ENCODE measurements at places on chromosomes 3 and 15. TPM values are rescaled to one million over a fixed set of nuclear protein-coding genes. Genes with fewer than 3 reads are reported as not detected.

GRCh38 chr15:63948436-63948835 is 97.8 kb downstream of the DAPK2 start:
- DNase-seq: no peak

DNA sequence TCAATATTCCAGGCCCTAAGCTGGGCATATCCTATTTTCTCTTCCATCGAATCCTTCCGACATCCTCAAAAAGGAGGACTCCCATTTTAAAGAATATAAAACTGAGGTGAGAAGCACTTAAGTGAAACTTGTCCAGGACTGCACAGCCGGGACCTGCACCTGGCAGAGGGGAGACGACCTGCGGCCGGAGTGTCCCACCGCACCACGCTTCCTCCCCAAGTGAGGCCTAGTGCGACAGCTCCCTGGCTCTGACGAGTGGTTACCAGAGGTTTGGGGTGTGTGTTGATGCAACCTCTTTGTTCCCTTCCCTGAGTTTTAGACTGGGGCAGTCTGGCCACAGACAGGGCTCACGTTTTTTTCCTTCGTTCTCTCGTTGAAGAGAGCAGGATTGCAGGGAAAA is 24.9 kb upstream of the ATP2B2 start:
- no peak for DNase-seq

DNA sequence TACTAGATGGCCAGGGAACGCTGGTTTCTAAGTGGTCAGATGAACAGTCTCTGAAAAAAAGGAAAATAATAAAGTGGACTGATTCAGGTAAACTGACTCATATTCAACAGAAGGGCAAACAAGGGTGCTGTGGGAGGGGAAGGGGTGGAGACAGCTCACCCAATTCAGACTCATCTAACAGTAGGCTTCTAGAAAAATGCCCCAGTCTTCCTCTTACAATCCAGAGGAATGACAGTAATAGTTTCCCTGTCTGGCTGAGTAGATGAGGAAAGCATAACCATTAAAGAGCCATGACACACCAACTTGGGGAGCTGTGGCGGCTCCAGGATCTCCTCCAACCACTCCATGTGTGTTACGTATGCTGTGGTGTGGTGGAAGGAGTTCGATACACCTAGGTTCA is 231.4 kb upstream of the UMPS start:
- no peak for DNase-seq

- DNase-seq: no peak
Observed at GRCh38 chr3:4978966-4979427, 240 bp upstream of the BHLHE40 start.

DNA sequence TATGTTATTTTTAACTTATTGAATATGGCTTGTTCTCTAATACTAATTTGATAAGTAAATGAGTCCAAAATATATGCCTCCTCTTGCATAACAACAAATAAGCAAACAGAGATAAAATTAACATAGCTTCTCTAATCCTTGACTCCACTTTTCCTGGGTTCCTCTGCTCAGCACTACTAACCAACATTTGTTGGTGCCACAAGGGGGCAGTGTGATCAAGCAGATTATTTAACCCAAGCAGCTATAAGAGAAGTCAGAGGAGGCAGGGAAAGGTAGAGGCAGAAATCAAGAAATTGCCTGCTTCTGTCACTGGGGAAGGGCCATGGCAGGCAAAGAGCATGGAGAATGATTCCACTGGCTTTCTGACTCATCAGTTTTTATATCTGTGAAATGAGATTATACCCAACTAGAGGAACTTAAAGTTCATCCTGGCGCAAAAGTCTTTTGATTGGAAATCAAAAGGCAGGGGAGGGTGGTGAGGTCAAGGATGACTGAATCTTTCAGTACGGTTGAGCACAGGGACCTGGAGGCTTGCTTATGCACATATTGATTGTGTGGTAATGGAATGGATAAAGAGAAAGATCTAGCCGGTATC is 152.2 kb downstream of the IGSF11 start:
- DNase-seq: peak; percentile 87

GRCh38 chr3:40148827-40149226 is 160.7 kb upstream of the EIF1B start:
- DNase-seq: no peak

GRCh38 chr3:102124282-102124681 is 275.0 kb downstream of the NFKBIZ start:
- no peak for DNase-seq

DNA sequence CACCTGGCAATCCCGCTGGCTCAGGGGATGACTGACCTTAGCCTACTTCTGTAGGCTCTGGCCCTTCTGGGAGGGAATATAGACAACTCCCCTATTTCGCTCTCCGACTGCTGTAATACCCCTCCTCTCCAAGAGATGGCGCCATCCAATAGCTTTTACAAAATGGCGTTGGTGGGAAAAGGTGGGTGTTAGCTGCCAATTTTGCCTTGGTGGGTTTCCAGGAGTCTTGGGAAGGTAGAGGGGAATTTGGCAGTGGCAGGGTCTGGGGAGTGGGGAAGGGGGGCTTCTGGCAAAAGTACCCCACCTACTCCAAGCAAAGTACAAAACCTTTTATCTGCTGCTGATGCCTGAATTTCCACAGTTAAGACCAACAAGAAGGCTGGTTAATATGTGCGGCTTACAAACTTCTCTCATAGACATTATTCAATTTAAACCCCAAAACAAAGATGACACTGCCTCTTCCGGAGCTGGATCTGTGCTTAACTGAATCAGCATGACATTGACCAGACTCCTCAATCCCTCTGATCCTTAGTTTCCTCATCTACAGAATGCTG is 62.1 kb downstream of the RASGRF1 start:
- peak; percentile 91 for DNase-seq

GRCh38 chr3:3209057-3209456 is 29.6 kb upstream of the CRBN start:
- DNase-seq: no peak

GRCh38 chr3:126743350-126743749 is 39.3 kb downstream of the CHCHD6 start:
- DNase-seq: no peak

DNA sequence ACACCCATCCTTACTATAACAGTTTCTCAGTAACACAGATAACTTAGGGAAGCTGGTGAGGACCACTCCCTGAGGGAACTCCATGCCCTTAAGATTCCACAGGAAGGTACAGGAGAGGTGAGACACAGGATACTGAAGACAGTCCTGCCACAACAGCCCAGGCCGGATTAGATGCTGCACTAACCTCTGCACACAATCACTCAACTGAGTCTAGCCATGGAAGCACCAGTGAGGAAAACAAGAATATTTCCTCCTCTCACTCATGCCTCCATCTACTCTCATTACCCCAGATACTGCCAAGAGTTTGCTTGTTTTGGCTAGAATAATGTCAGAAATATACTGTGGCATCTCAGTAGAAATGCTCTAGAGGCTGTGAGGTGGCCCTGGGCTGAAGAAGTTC is 3.7 kb downstream of the ANO10 start:
- DNase-seq: no peak

DNA sequence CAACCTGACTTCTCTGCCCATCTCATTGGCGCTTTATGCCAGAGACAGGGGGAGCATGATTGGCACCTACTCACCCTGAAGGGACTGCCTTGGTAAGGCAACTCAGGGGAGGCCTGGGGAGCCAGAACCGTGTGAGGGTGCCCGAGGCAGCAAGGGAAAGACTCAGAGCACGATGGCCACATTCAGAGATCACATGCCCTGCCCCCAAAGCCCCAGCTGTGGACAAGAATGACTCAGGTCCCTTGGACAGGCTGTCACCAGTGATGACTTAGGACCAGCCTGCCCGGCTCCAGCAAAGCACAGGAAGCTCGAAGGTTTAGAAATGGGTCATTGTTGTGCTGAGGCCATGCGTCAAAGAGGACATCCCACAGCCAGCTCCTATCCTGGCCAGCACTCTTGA is 49.1 kb upstream of the LIMD1 start:
- DNase-seq: no peak

DNA sequence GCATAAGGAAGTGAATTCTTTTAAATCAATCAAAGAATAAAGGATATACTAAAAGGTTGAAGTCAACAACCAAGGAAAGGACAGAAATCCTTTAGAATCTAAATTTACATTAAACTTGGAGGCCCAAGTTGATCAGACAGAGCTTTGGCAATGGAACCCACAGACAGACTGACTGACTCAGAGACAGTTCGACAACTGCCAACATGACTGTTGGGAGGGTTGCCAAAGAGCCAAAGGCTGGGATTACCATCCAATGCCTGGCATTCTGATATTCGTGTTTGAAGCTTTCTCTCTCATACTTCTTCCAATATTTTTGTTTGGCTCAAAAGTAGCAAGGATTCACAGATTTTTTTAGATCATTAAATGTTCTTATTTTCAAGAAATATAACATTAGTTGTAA is 406.1 kb downstream of the PLCL2 start:
- no peak for DNase-seq

DNA sequence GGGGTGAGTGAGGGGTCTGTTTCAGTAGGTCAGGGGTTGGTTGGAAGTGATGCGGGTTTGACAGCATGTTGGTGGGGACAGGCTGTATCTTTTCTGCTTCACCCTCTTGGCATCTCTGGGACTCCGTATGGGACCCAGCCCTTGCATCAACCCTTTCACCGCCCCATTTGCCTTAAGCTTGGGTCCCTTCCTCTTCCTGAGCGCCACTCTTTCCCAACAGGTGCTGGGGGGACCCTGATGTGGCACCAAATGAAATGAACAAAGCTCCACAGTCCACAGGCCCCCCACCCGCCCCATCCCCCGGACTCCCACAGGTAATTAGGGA is 1.1 kb downstream of the EIF4G1 start:
- peak; percentile 72 for DNase-seq

DNA sequence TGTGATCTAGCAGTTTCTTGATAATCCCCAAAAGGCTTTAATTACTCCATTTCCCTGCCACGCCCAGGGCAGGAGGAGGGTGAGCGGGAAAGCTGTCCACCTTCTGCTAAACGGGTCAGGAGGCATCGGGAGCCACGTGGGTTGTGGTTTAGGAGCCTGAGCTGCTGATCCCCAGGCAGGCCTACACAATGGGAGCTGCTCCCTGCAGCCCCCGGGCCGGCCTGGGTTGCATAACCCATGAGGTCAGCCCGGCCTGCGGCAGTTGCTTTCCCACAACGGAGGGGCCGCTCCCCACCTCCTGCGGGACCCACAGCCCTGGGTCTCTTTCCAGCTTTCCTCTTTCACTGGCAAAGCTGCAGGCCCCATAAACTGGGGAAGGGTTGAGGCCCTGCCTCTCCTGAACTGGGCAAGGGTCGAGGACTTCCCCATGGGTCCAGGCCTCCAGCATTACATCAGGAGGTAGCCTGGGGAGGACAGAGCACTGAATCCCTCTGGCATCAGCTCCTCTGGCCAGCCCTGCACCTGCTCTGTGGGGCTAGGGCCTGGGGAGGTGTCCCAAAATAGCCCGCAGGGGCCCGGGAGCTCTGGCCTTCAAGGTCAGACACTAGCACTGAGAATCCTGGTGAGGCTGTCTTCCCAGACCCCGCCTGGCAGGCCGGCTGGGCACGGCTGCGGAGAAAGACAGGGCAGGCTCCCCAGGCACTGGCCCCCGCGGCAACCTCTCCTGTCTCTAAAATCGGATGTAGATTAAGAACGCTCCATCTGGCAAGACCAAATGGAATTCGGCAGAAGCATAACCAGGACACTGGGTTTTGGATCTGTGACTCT is 47.3 kb downstream of the ZDHHC19 start:
- DNase-seq: no peak

- no peak for DNase-seq
Observed at GRCh38 chr3:39178553-39178952, 13.8 kb downstream of the XIRP1 start.

- no peak for DNase-seq
Observed at GRCh38 chr15:70748281-70748747, 15.0 kb downstream of the UACA start.

DNA sequence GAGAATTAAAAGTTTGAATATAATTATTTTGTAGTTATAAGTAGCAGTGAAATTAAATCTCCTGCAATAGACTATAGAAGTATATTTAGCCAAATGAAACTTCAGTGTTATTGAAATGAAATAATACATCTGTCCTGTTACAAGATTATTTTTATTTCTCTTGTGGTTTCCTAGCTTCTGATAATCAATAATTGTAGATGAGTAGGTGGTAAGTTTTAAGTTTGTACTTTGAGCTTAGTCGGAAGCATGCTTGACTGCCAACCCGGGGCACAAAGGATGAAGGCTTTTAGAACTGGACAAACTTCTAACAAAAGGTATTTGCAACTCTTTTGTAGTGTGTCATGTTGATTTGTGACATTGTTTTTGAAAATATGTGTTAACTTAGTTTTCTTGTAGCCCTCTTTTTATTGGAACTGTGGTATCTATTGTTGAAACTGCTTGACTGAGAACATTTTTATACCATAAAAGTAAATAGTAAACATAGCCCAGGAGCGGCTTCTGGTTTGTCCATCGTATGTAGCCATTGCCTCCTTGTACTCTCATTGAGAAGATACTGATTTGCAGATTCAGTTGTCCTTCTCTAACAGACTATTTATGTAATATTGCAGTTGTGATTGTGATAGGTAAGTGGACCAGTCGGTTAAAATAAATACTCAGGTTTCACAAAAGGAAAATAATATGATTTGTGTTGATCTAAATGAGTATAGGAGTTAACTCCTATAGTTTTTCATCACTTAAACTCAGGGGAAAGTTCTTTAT is 2.9 kb downstream of the CTNNB1 start:
- DNase-seq: no peak

- no peak for DNase-seq
Observed at GRCh38 chr15:56530157-56530556, 65.2 kb upstream of the MNS1 start.

DNA sequence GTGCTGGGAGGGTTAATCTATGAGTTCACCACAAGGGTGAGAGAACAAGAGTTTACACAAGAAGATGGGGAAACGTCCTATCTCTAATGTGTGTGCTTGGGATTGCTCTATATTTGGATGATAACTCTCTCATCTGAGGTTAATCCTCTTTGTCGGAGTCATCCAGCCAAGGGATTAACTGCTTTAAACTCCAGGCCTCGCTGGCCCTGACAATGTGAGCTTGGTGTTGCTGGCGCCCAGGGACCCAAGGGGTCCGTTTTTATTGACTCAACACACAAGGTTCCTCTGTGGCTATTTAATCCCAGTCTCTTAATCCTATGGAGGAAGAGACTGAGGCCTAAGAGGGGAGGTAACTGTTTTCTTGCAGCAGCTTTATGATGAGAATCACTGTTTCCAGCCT is 14.2 kb downstream of the SV2B start:
- no peak for DNase-seq

DNA sequence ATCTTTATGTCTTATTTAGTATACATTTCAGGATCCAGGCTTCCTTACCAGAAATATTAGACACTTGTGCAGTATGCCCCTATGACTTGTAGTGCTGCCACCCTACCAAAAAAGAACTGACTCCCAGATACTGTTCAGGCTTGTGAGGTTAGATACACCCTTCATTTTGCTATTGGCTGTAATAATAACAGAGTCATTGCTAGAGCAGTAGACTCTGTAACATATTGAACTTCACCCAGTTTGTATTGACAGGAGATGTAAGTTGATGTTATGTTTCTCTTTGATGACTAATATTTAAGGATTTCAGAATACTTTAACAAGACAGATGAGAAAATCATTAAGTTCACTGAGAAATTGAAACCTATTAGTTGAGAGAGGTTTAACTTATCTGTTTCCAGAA is 32.9 kb downstream of the RNF111 start:
- no peak for DNase-seq

MYZAP gene
- total RNA-seq: not detected

EFCAB12 gene
- total RNA-seq: 0.04 TPM

TMEM42 gene
- 19.2 TPM for total RNA-seq

PCOLCE2 gene
- not detected for total RNA-seq

MEX3B gene
- 0.37 TPM for total RNA-seq

RETNLB gene
- not detected for total RNA-seq

AGBL1 gene
- not detected for total RNA-seq

KIF7 gene
- not detected for total RNA-seq

PXYLP1 gene
- total RNA-seq: 1.7 TPM

CFAP100 gene
- total RNA-seq: not detected

SCAMP2 gene
- 37.1 TPM for total RNA-seq

FES gene
- total RNA-seq: 88.0 TPM

CAND2 gene
- total RNA-seq: 21.6 TPM

Measured in Karpas-422 (cell line).